ENCODE measurements at places on chromosomes 7 and 10.

DNA sequence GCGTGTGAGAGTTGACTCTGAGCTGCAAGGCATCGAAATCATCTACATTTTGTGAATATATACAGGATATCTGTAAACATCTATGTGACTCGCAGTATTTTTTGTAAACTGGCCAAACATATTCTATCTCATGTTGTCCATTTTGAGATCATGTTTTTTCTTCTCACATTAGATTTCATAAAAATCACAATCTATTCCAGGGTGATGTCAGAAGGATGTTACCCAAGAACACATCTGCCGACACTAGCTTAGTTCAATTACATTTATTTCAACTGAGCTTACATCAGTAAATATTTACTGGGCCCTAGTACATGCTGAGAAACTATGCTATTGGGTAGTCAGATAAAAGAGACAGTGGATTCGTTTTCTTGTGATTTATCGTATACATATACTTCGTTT, 2.5 kb upstream of the BUB3 start:
- no peak for DNase-seq

DNA sequence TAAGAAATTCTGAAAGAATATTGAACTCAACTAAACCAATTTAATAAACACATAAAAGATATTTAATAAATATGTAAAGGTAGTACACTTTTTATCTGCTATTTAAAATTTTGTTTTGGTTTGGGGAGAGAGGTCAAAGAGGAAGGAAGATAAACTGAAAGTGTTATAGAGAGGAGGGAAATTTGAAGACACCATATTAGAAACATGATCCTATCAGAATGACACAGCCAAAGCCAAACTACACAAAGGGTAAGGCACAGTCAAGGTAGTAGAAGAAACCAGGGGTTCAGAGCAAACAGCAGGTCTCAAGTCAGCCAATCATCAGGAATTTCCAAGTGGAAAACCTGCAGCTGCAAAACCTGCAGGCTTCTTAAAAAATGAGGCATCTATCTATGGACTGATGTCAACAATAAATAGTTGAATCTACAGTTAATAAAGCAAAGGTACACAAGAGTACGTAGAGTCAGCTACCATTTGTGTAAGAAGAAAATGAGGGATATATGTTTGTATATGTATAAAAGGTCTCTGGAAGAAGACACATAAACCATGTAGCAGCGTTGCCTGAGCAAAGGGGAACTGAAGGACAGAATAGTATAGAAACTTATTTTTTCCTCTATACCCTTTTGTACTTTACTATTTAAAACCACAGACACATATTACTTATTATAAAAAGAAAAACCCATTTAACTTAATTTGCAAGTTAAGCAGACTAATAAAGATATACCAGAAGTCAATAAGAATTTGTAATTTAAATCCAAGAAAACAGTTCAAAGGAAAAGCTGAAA, 10.0 kb downstream of the ZNF800 start:
- no peak for DNase-seq

GRCh38 chr7:4297918-4298219, 384.2 kb upstream of the FOXK1 start:
- DNase-seq = no peak

GRCh38 chr10:86232644-86233043, 134.0 kb downstream of the GRID1 start:
- no peak for DNase-seq

GRCh38 chr10:3786295-3787015, 1.4 kb upstream of the KLF6 start:
- DNase-seq = no peak

- no peak for DNase-seq
Observed at GRCh38 chr10:110612629-110613028, 31.5 kb upstream of the RBM20 start.

- DNase-seq = no peak
Observed at GRCh38 chr7:36865019-36865418, 140.7 kb upstream of the AOAH start.

GRCh38 chr7:97466071-97466470, 265.8 kb upstream of the TAC1 start:
- no peak for DNase-seq

- DNase-seq = no peak
Observed at GRCh38 chr10:62870866-62871265, 54.7 kb upstream of the EGR2 start.

GRCh38 chr7:39054731-39055130, 77.0 kb downstream of the POU6F2 start:
- no peak for DNase-seq

DNA sequence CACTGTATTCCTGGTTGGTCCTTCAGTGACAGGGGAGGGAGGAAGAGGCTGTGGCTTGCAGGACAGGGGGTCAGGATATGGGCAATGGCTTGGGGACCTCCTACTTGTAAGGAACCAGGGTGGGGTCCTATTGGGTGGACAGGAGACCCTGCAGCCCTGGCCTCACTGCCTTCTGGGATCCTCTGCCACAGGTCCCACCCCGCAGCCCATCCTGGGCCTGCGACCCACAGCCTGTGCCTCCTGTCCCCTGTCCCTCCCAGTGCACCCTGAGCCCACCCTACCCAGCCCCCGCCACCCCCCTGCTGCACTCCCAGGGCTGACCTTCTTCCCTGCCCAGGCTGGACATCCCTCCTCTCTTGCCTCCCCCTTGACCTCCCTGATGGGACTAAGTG, 58.7 kb upstream of the MYL10 start:
- DNase-seq = no peak

GRCh38 chr7:106979551-106980357, 64.8 kb upstream of the PRKAR2B start:
- no peak for DNase-seq

GRCh38 chr10:104351061-104351702, 2.5 kb upstream of the CFAP58 start:
- DNase-seq = no peak

GRCh38 chr10:4685904-4686643, 139.9 kb upstream of the AKR1E2 start:
- no peak for DNase-seq

GRCh38 chr7:136163340-136163801, 186.2 kb upstream of the MTPN start:
- DNase-seq = no peak

DNA sequence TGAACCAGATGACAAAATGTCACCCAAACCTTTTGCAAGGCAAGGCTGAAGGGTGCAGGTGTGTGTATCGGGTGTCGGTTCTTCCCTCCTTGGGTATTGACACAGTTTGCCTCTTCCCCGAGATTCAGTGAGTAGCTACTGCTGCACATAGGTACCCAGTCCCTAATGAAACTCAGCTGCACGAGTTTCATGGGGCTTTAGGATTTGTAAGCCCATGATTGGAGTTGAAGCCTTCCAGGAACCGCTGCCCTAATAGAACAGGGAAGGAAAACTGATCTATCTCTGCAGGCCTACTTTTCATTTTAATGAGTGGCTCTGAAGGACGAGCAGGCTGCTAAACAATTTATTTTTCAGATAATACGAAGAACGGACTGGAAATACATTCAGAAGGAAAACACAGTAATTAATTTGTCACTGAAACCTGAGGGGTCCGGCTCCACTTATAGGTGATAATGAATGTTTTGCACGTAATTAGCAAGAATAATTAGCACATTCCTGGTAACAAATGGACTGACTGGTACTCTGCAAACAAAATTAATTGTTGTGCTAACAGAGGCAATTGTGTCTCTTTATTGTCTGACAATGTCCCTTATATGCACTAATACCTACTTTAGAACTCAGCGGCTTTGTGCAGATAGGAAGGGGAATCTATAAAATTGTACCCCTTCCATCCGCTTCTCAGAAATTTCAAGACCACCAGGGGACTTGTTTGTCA, 49.6 kb upstream of the FZD8 start:
- DNase-seq = no peak

DNA sequence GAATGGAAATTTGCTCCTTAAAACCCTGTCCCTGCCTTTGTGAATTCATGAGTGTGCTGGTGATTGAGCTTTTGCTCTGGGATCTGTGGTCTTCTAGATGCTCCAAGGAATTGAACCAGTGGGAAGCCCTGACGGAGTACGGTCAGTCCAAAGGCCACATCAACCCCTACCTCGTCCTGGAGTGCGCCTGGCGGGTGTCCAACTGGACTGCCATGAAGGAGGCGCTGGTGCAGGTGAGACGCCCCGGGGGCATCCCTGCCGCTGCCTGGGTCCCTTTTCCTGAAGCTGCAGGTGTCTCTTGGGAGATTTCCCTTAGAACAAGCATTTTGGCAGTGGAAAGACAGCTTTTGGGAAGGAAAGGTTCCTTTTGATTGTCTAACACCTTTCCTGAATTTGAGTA, 100.3 kb downstream of the TRRAP start:
- no peak for DNase-seq

GRCh38 chr10:71735709-71736569, 16.4 kb upstream of the C10orf105 start:
- DNase-seq = no peak

All from activated CD4-positive, CD25-positive, alpha-beta regulatory T cell (primary cell).